Calu3 (cell line): ENCODE measurements at places on chromosomes 4 and X.

- no peaks in the 10 kb centered on the region for H3K36me3 ChIP-seq
- no peak overlapping the region for H3K4me3 ChIP-seq
- DNase-seq: no peak
- no peaks in the 10 kb centered on the region for H3K27me3 ChIP-seq
- no peaks in the 10 kb centered on the region for H3K4me1 ChIP-seq
These were observed 10.9 kb downstream of the SMARCA1 start for GRCh38 chrX:129512409-129512808.

GRCh38 chr4:18197467-18197866 lies 175.9 kb upstream of the LCORL start:
- H3K27ac ChIP-seq: no peak overlapping the region
- H3K27me3 ChIP-seq: no peaks in the 10 kb centered on the region
- no peak for DNase-seq
- no peaks in the 10 kb centered on the region for H3K36me3 ChIP-seq
- H3K4me3 ChIP-seq: no peak overlapping the region
- no peaks in the 10 kb centered on the region for H3K4me1 ChIP-seq

DNA sequence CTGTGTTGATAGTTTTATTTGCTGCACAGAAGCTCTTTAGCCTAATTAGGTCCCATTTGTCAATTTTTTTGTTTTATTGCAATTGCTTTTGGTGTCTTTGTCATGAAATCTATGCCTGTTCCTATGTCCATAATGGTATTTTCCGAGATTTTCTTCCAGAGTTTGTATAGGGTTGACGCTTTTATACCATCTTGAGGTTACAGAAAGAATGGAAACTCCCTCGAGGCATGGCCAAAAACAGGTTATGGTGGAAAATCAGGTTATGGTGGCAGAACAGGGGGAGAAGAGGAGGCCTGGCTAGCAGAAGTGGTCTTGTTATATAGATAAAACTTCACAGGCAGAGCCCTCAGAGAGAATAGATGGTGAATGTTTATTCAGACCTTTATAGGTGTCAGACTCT lies 21.6 kb downstream of the OPHN1 start:
- H3K4me1 ChIP-seq: no peaks in the 10 kb centered on the region
- no peak overlapping the region for H3K4me3 ChIP-seq
- no peaks in the 10 kb centered on the region for H3K27me3 ChIP-seq
- no peak overlapping the region for H3K27ac ChIP-seq
- DNase-seq: no peak
- no peaks in the 10 kb centered on the region for H3K36me3 ChIP-seq

- H3K27ac ChIP-seq: peak overlapping the region; percentile 27
- H3K36me3 ChIP-seq: no peaks in the 10 kb centered on the region
- H3K27me3 ChIP-seq: no peaks in the 10 kb centered on the region
These were observed 21.9 kb downstream of the GPRIN3 start for GRCh38 chr4:89285745-89286144.

DNA sequence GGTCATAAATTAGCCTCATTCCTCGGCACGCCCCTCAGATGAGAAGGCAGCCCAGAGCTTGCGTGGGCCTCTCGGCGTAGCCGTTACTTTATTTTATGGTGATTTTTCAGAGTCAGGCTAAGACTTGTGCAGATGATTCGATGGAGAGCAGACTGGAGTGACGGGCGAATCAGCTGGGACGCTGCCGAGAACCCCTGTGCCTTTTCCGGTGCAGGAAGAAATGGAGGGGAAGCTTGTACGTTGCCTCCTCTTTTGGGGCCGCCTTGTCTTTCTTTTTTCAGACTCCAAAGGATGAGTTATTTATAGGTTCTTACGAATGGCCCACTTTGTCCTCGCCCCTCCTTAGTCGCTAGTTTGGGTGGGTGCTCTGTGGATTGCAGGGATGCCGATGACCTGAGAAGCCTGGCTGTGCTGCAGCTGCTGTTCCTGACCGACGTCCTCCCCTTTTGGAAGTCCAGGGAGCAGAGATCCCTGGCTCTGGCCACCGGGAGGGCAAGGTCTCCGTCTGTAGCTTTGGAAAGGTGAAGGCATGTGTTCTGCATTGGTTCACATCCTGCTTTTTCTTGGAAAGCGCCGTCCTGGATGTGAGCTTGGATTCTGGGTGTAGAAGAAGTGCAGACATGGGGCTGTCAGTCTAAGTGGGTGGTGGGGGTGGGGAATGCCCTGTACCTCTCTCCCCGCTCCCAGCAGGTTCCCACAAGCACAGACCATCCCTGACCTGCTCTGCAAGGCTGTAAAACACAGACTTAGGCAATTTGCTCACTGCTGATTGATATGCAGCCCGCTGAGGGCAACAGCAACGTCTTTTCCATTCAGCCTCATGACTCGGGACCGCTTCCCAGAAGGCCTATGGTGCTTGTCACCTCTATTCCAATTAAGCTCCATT lies 9.3 kb downstream of the SORCS2 start:
- H3K27ac ChIP-seq: no peak overlapping the region
- H3K27me3 ChIP-seq: peaks cover 60% of the 10 kb centered on the region
- H3K4me3 ChIP-seq: no peak overlapping the region
- H3K36me3 ChIP-seq: no peaks in the 10 kb centered on the region
- peaks cover 5% of the 10 kb centered on the region for H3K4me1 ChIP-seq

DNA sequence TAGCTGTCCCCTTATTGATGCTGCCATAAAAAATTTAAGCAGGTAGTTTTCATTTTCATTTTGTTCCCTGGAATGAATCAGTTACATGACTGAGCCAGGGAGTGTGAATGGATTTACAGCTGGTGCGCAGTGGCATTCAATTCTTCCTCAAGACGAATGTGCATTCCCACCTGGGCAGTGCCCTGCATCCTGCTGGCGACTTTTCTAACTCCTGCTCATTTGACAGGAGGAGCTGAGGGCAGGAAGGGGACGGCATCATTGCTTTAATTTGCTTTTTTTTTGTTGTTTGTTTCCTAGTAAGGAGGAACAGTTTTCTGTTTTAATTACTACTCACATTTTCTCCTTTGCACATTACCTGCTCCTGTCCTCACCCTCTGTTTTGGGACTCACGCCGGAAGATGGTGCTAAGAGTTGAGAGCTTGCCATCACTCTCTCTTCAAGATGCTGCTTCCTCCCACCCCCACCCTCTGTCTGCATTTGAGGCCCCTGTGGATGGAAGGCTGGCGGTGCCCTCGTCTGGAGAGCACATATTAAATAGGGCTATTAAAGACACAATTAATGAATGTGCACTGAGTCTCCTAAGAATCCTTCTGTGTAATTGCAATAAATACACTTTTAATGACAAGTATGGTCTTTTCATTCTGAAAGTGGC lies 35.8 kb downstream of the PSAPL1 start:
- DNase-seq: no peak
- no peak overlapping the region for H3K4me3 ChIP-seq
- H3K27me3 ChIP-seq: peaks cover 50% of the 10 kb centered on the region
- H3K27ac ChIP-seq: no peak overlapping the region

- no peaks in the 10 kb centered on the region for H3K27me3 ChIP-seq
- no peaks in the 10 kb centered on the region for H3K4me1 ChIP-seq
- H3K36me3 ChIP-seq: no peaks in the 10 kb centered on the region
These were observed 91.8 kb upstream of the POU3F4 start for GRCh38 chrX:83416273-83416672.

GRCh38 chrX:27565992-27566391 lies 24.2 kb upstream of the DCAF8L2 start:
- H3K27ac ChIP-seq: no peak overlapping the region
- H3K36me3 ChIP-seq: no peaks in the 10 kb centered on the region
- no peak for DNase-seq
- peaks cover 26% of the 10 kb centered on the region for H3K4me1 ChIP-seq
- no peak overlapping the region for H3K4me3 ChIP-seq
- no peaks in the 10 kb centered on the region for H3K27me3 ChIP-seq

DNA sequence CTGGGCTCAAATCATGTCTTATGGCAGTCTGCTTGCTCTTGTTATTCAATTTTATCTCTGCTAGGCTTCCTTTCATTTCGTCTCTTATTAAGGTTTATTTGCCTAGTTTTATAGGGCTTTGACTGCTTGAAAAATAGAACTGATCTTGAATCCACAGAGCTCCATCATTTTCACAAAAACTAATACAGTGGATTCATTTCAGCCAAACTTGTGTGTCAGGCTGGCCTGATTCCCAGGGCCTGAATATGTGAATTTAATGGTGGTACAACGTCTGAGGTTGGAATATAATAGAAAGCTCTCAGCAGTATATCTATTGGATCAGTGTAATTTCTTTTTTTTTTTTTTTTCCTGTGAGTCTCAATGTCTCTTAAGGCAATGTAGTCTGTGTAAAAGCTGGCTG lies 123.3 kb downstream of the POU4F2 start:
- H3K4me1 ChIP-seq: no peaks in the 10 kb centered on the region
- no peaks in the 10 kb centered on the region for H3K27me3 ChIP-seq
- H3K4me3 ChIP-seq: no peak overlapping the region
- DNase-seq: no peak
- no peaks in the 10 kb centered on the region for H3K36me3 ChIP-seq

GRCh38 chr4:141132709-141133145 lies 542 bp downstream of the RNF150 start:
- H3K4me1 ChIP-seq: no peaks in the 10 kb centered on the region
- peaks cover 84% of the 10 kb centered on the region for H3K27me3 ChIP-seq
- H3K36me3 ChIP-seq: peaks cover 12% of the 10 kb centered on the region
- H3K27ac ChIP-seq: no peak overlapping the region
- peak; percentile 6 for DNase-seq
- peak overlapping the region; percentile 97 for H3K4me3 ChIP-seq

DNA sequence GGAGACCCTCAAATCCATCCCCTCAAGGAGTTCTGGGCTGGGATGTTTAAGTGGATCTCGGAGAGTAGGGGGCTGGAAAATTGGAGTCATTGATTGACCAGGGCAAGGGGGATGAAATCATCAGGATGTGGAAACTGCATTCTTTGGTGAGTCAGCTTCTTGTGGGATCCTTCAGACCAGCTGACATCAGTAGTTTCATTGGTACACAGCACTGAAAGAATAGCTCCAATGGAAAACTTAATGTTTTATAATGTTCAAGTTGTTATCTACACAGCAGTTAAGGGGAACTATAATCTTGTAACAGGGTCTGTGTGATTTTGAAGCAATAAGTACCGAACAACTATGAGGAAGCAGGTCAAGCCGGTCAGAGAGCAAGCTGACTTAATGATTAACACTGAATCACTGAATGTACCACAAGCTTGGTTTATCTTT lies 506.1 kb downstream of the RPA4 start:
- peak overlapping the region; percentile 78 for H3K27ac ChIP-seq

DNA sequence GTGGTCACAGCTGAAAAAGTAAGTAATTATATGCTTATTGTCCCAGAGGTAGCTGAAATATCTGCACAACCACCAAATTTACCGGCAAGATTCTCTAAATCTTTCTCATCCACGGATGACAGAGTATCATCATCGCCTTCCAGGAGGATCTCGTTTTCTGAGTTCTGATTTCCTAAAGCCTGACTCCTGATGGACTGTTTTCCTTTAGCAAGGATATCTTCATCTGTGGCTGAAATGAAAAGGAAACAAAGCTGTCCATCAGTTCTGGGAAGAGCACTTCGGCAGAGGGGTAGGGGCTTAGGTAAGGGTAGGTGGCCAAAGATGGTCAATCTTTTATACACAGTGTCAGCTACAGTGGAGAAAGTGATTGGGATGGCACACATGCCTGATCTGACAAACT lies 8.7 kb downstream of the MAB21L2 start:
- no peak overlapping the region for H3K4me3 ChIP-seq
- no peaks in the 10 kb centered on the region for H3K4me1 ChIP-seq
- no peaks in the 10 kb centered on the region for H3K36me3 ChIP-seq
- no peak overlapping the region for H3K27ac ChIP-seq

GRCh38 chr4:172850838-172851237 lies 317.8 kb upstream of the GALNT7 start:
- H3K27me3 ChIP-seq: no peaks in the 10 kb centered on the region
- no peak overlapping the region for H3K27ac ChIP-seq
- H3K4me3 ChIP-seq: no peak overlapping the region
- DNase-seq: peak; percentile 5

DNA sequence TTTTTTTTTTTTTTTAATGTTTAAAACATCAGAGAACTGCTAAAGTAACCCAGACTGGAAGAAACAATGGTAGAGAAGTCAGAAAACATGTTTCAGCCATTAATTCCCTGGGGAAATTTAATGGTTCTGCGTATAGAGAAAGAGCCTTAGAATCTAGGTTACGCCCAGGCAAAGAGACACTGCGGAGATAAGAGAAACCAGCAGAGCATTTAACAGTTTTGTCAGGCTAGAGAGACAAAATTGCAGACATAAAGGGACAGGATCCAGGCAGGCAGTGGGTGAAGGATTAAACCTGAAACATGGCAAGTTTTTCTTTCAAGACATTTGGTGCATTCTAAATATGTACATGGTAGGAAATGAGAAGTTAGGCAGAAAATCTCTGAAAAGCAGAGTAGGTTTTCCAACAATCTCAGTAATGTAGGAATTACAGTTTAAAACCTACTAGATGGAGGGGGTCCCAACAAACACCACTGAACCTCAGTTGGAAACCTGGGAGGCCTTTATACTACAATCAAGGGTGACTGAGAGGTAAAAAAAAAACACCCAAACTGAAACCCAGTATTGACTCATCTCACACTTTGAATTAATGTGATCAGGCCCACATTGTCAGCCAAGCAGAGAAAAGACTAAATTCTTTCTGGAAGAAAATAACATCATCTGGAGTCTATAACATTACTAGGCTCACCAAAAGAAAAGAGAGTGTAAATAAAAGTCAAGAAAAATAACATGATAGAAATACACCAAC lies 254.2 kb upstream of the NWD2 start:
- H3K27ac ChIP-seq: no peak overlapping the region
- H3K4me3 ChIP-seq: no peak overlapping the region
- H3K27me3 ChIP-seq: no peaks in the 10 kb centered on the region
- no peaks in the 10 kb centered on the region for H3K36me3 ChIP-seq
- H3K4me1 ChIP-seq: no peaks in the 10 kb centered on the region

DNA sequence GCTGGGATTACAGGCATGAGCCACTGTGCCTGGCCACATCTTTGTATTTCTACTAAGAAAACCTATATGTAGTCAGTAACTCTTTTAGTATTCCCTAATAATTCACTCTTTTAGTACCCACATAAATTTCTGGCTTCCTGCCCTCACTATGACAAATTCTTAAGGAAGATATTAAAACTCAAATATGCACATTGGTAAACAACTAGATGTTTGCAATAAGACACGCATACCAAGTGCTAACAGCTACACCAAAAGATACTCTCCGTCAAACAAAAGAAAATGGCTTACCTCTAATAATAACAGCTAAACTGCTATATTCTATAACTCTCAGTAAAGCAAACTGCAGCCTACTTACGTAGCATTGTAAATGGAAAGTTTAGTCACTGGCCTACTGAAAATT lies 6.3 kb downstream of the UBA6 start:
- H3K4me3 ChIP-seq: no peak overlapping the region
- peaks cover 9% of the 10 kb centered on the region for H3K36me3 ChIP-seq
- H3K4me1 ChIP-seq: peaks cover 12% of the 10 kb centered on the region

DNA sequence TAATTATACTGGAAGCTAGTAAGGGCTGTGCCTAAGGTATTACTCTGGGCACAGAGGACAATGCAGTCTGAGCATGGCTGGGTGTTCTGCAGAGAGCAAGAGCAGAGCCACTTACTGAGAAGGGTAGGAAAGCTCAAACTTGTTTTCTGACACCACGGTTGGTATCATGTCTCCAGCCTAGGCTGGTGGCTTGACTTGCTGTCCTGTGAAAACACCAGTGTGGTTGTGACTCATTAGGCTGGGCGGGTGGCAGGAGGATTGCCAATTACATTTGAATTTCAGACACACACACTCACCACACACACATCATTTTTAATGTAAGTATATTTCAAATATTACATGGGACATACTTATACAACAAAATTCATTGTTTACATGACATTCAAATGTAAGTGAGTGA lies 19.7 kb upstream of the MTM1 start:
- H3K36me3 ChIP-seq: peaks cover 7% of the 10 kb centered on the region
- H3K4me1 ChIP-seq: peaks cover 8% of the 10 kb centered on the region
- H3K27me3 ChIP-seq: peaks cover 38% of the 10 kb centered on the region
- no peak overlapping the region for H3K27ac ChIP-seq
- no peak overlapping the region for H3K4me3 ChIP-seq

- H3K27ac ChIP-seq: peak overlapping the region; percentile 95
- H3K4me3 ChIP-seq: peak overlapping the region; percentile 80
- peaks cover 35% of the 10 kb centered on the region for H3K4me1 ChIP-seq
- no peaks in the 10 kb centered on the region for H3K27me3 ChIP-seq
- peaks cover 43% of the 10 kb centered on the region for H3K36me3 ChIP-seq
These were observed 2.3 kb downstream of the ZNF827 start for GRCh38 chr4:145936142-145936996.
